ENCODE measurements at places on chromosomes 7 and 10. TPM values are rescaled to one million over a fixed set of nuclear protein-coding genes. Genes with fewer than 3 reads are reported as not detected.

Gene SLC26A5
- total RNA-seq, result 0.25 TPM

DNA sequence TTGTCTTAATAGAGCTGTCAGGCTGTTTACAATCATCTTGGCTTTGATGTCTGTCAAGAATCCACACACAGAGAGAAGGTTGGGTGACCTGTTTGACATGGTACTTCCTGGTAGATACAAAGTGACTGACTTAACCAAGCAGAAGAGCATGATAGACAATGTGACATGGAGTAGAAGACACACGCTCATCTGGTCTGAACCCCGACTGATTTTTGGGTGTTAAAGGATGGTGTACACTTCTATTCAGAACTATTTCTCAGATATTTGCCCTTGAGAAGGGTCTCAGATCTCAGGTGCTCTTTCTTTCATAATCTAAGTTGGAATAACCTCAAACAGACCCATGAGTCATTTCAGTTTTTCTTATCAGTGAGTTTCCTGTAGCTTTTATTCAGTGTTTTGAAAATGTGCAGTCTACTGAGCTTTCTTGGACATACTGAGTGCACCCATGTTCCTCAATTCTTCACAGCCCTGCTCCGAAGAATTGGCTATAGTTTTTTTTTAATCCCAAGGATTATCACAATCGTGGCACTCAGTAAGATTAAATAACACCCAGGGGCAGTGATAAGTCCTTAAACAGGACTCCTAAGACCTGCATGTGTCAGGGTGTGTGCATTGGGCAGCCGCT, 46.4 kb upstream of the NXPH1 start:
- DNase-seq, result no peak

GRCh38 chr7:107939573-107940489, 48.8 kb downstream of the DLD start:
- no peak for DNase-seq

Gene ERVW-1
- not detected for total RNA-seq

Gene TAS2R41
- total RNA-seq, result not detected

Gene NUP205
- 84.8 TPM for total RNA-seq

- DNase-seq, result no peak
Measured at GRCh38 chr7:133355325-133355708, 102.4 kb downstream of the EXOC4 start.

Gene CYP3A5
- not detected for total RNA-seq

Gene NKX6-2
- not detected for total RNA-seq

Gene ZNF804B
- not detected for total RNA-seq

- no peak for DNase-seq
Measured at GRCh38 chr10:113087165-113088029, 137.3 kb downstream of the TCF7L2 start.

Data from activated naive CD8-positive, alpha-beta T cell treated with anti-CD3 and anti-CD28 coated beads, Interleukin-2, amount 10 ng/mL, durations not matched to agents 7 days and 5 days (primary cell).